Stimulated activated CD8-positive, alpha-beta memory T cell treated with anti-CD3 and anti-CD28 coated beads, Interleukin-2, amount 100 ng/mL, for 48 hours (primary cell): ENCODE measurements at places on chromosomes 6 and 20.

DNA sequence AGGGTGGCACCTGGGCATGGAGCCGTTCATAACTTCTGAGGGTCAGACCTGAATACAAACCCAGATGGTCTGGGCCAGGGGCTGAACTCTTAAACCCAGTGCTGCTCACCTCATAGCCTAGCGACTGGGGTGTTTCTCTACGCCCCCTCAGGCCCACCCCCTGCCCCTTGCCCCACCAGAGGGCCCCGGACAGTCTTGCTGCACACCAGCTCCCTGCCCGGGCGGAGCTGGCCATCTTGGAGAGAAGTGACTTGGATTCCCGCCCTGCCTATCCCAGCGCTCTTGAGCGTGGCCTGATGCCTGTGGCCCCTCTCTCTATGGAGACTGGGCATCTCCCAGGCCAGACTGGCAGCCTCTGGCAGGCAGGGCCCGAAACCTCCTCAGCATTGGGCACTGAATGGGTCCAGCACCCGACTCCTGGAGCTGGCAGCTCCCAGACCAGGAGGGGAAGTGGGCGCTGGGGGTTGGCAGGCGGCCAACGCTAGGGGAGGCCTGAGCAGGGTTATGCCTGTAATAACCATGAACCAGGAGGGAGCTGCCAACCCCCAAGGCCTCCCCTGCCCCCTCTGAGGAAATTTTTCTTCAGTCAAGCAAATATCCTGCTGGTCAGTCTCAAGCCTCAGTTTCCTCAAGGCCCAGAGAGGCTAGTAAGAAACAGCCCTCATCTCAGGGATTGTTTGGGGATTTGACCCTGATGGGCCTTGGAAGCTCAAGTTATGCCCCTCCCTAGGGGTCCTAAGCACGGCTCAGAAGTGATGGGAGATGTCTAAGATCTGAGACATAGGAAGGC lies 169.5 kb downstream of the VEGFA start:
- DNase-seq, result no peak

DNA sequence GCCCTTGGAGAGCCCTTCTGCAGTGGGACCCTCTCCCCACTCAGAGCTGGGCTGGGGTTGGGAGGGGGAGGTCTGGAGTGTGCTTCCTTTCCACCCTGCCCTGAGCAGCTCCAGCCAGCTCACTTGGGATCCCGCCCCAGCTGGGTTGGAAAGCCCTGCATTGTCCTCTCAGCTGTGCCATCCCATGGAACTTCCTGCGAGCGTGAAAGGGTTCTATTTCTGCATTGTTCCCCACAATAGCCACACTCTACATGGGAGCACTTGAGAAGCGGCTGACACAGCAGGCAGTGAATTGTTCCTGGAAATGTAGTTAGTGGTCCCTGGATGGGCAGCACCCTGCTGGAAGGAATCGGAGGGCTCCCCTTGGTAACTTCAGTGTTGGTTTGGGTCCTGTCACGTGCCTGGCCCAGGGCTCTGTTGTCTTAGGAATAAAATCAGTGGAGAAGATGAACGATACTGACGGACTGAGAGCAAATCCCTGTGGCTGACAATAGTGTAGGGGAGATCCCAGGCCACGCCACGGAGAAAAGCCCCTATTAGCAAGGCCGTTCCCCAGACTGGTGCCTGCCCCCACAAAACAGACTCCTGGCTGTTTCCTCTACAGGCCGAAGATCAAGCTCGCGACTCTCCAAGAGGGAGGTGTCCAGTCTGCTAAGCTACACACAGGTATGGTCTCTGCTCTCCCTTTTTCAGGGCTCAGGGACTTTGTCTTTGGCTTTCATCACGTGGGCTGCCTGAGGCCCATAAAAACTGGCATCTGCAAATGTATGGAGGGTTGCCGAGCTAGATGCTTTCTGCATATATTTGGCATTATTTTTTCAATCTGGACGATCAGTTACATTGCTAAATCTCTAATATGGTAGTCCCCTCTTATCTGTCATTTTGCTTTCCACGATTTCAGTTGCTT lies 18.8 kb downstream of the DNMT3B start:
- DNase-seq, result no peak

DNA sequence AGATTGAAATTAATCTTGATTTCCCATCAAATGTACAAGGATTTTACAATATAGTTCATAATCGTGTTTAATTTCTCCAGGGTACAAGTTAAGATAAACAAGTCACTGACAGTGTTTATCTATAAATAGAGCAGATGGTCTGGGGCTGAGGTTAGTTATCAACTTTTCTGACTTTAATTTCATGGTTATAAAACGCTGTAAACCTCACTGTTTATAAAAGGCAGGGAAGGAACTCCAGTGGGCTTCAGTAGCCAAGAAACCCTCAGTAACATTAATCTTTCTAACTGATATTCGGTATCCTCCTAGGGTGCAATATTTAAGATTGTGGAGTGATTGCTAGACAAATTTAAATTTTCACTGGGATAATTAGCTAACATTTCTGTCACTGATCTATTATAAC lies 68.6 kb downstream of the GFRAL start:
- no peak for DNase-seq

DNA sequence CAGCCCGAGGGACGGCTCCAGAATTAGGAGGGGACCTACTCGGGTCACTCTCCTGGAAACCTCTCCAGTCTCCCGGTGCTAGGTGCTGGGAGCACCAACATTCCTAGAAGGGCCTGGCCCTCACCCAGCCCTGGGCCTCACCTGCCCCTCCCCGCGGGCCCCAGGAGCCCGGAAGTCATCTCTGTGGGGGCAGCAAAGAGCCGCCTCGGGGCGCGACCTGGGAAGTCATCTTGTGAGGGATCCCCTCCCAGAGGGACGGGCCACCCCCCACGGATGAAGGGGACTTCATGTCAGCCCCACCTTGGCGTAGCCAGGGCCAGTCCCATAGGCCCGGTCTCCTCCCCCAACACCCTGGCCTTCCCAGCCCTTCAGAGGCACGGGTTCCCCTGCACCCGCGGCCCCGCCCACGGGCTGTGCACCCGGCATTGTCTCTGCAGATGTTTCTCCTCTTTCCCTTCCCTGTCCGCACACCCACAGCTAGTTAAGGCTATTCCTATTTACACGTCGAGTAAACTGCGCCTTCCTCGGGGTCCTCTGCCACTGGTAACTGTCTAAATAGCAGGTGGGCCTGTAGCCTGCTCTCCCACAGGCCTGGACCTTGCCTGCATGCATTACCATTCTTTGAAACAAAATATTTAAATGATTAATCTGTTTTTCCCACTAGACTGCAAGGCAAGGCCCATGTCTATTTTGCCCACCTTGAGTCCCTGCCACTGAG lies 896 bp upstream of the RNASET2 start:
- peak; percentile 40 for DNase-seq

DNA sequence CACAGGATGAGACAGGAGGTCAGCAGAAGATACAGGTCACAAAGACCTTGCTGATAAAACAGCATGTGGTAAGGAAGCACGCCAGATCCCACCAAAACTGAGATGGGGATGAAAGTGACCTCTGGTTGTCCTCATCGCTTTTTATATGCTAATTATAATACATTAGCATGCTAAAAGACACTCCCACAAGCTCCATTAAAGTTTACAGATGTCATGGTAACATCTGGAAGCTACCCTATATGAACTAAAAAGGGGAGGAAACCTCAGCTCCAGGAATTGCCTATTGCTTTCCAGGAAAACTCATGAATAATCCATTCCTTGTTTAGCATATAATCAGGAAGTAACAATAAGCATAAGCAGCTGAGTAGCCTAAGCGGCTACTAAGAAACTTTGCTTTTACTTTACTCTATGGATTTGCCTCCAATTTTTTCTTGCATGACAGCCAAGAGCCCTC lies 8.4 kb upstream of the RIN2 start:
- DNase-seq, result no peak

DNA sequence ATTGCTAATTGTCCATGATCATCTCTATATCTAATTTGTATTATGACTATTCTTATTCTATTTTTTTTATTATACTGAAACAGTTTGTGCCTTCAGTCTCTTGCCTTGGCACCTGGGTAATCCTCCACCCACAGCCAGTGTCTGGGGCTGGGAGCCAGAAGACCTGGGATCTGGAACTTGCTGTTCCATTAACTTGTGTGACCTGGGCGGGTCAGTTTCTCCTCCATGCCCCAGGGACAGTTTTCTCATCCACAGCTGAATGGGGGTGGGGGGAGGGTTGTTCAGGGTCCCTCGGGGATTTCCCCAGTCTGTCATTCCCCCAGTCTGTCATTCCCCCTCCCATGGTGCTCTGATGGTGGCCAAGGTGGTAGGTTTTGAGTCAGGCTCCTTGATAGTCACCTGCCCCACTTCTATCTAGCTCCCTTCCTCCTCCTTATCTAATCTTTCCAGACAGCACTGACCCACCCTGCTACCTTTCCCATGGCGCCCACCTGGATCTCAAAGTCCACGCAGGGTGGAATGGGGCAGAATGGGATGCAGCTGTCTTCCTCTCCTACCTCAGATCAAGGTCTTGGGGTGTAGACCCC lies 10.9 kb downstream of the ITPR3 start:
- no peak for DNase-seq

DNA sequence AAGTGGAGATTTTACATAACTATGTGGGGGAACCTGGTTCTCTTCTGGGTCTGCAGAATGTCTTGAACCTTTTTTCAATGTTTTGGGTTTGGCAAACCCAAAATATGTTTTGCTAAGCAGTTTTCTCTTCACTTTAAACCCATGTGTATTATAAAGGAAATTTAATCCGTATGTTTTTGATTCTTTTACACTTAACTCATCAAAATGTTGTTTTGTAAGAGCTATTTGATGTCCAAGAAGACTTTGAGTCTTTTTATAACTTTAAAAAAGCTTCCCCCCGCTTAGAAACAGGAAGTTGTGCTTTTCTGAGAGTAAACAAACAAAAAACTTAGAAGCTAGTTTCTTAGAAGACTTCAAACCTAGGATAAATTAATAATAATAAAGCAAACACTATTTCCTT lies 81.9 kb upstream of the CEP162 start:
- no peak for DNase-seq

DNA sequence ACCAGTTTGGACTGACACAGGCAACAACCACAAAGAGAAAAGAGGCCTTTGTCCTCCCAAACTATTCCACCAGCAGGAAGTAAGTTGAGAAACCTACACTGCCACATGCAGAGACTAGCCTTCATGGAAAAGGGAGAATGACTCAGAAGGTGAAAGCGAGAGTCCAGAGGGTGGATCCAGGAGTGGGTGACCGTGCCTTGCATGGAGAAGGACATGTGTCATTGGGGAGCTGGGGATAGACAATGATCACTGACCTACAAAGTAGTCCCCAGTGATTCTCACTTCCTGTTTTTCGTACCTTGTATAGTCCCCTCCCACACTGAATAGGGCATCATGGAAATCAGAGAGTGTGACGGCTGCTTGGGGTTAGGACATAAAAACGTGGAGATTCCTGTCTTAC lies 91.9 kb downstream of the MYLK4 start:
- no peak for DNase-seq

- DNase-seq, result peak; percentile 20
Measured at GRCh38 chr6:111721753-111722154, 116.1 kb upstream of the TRAF3IP2 start.

DNA sequence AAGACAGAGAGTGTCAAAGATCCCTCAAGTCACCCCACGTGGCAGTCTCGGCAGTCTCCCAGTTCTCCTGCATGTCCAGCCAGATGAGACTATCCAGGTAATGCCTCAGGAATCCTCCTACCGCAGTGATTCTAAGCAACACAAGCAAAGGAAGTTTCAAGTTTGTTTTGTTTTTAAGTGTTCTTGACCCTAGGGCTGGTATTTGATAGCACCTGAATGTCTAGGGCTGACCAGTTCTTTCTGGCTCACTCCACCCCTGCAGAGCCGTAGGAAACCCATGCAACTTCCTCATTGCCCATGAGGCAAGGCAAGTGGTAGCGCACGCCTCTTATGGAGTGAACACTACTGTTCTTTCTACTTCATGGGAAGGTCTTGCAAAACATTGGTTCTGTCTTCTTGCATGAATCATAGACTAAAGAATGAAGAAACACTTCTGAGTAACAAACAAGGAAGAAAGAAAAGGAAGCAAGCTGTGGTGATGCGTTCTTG lies 24.8 kb upstream of the FOXQ1 start:
- no peak for DNase-seq

GRCh38 chr6:99901596-99902384 lies 92.2 kb downstream of the MCHR2 start:
- DNase-seq, result no peak

DNA sequence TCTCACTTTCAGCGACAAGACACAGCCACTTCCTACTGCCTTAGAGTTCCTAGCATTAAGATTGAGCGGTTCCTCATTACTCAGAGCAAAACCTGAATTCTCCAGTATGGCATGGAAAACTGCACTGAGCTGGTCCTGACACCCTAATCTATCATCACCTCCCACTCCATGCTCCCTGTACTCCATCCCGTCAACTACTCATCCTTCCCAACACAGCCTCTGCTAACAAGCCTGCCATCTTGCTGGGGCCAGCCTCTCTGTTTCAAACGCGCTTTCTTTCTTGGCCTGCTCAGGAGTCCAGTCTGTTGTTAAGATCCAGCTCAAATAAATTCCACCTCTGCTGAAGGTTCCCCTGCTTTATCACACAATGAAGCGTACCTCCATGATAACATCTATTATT lies 12.0 kb downstream of the PRKN start:
- DNase-seq, result no peak
